Urothelium cell line (cell line): ENCODE measurements at places on chromosomes 13 and 19.

DNA sequence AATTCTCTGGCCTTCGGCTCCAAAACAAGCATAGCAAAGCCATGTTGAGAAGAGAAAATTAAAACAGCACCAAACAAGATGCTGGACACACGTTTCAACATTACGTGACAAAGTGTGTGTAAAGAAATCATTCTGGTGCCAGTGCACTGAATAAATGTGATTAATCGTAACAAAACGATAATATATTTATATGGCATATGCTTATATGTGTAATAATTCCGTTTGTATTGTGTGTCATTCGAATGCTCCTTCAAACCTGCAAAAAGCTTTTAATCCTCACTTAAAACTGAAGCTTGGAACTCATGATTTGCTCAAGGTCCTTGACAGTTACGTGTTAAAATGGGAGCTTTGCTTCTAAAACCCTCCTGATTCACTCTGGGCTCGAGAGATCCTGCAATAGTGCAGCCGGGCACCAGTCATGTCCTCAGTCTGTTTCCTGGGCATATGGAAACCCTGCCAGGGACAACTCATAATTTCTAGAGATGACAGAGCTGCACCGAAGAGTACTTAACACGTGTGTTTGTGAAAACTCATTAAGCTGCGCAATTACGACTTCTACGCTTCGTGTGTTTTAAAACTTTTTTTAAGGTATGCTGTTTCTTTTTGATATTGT is 731 bp upstream of the AKAP8L start:
- DNase-seq = no peak

- no peak for DNase-seq
These were observed 74.8 kb upstream of the STK24 start for GRCh38 chr13:98651744-98652143.

- DNase-seq = no peak
These were observed 11.3 kb downstream of the LCP1 start for GRCh38 chr13:46170687-46171086.

GRCh38 chr13:46178143-46178542 is 3.8 kb downstream of the LCP1 start:
- no peak for DNase-seq

DNA sequence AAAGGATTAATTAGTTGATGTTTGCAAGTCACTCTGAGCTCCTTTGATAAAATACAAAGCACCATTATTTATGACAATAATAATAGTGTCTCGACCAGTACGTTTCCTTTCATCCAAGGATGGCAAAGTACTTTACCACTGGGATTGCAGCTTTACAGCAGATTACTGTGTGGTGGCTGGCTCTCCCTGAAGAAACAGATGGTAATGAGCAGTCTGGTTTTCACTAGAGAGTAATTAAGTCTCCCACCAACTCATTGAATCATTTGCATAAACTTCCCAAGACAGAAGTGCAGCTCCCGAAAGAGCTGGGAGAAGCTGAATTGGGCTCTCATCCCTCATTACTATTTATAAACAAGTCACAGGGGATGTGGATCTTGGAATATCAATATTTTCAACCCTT is 48.7 kb downstream of the KLF5 start:
- no peak for DNase-seq

DNA sequence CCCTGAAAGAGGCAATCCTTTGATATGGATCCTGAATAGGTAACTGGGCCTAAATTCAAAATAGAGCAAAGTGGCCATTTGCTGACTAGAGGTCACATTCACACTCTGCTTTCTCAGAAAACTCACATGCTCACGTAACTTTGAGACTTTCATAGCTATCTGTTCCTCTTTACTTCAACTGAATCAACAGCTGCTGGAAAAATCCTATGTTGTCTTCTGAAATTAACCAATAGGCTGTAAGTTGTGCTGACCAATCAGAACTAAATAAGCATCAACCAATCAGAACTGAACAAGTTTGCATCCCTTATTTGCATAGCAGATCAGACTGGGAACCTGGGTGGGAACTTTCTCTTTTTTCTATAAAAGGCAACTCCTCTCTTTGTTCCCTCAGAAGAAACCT is 24.0 kb upstream of the TBC1D4 start:
- DNase-seq = no peak

DNA sequence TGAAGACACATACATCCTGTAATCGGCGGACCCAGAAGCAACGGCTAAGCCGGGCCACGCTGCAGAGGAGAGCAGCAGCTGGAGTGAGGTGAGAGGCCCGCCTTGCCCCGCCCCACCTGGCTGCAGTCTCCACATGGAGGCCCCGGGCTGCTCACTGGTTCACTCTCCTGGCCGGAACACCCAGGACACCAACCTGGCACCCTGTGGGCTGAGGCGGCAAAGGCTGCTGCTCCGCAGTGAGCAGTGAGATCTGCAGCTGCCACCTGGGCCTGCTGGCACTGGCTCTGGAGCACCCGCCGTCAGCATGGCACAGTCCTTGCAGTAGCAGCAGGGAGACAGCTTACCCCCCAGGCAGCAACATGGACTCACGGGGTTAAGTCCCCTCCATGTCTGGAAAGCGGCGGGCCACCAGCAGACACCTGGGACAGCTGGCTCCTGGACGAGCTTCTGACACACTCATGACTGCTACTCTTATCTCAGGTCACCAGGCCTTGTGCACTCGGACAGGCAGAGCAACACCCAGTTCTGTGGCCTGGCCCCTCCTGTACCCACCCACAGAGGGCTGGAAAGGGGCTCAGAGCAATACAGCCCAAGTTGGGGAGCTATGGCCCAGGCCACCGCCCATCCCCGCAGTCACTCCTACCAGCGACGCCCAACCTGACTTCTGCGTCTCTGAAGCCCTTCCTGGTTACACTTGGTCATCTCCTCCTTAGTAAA is 13.2 kb upstream of the KPTN start:
- DNase-seq = no peak

GRCh38 chr19:31263328-31263727 is 85.9 kb downstream of the TSHZ3 start:
- no peak for DNase-seq
